ENCODE measurements at places on chromosomes 1 and 21.
A peak's percentile ranks its signal among the peaks of the same experiment; 100 is the strongest.

GRCh38 chr1:54871275-54872035, 15.5 kb downstream of the DHCR24 start:
- no peak for DNase-seq

- no peak for DNase-seq
Observed at GRCh38 chr1:9211291-9211811, 23.2 kb upstream of the H6PD start.

DNA sequence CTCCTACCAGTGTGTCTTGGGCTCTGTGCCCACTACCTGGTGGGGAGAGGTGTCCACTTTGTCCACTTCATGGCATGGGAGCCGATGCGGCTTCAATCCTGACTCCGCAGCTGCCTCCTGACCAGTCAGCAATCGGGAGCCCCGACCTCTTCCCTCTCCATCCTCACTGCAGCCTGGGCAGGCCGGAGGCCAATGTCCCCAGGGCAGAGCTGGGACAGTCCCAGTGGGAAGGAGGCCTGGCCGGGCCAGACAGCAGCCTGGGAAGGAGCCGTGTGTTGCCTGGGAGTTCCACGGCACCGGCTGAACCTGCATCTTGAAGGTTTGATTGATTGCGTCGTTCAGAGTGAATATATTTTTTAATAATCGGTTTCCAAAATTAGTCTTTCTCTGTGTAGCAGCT, 330.9 kb upstream of the VAMP3 start:
- no peak for DNase-seq

DNA sequence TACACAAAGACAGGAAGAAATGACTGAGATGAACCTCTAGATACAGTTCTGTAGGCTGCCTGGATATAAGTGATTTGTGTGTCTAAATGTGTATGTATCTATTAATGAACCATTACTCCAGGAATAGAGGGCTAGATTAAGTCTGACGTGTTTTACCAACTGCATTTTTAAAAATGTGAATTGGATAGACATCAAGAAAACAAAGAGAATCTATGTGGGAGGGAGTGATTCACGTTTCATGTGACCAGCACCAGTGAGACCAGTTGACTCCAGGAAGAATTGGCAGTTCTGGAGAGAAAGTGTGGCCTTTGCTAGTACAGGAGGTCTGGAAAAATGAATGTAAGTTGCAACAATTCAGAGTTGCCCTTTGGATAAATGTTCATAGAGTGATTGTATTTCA, 53.4 kb upstream of the RGS21 start:
- no peak for DNase-seq

- DNase-seq, result no peak
Observed at GRCh38 chr1:178966312-178966711, 59.4 kb upstream of the FAM20B start.

GRCh38 chr1:47450606-47451005, 12.8 kb downstream of the FOXD2 start:
- DNase-seq, result no peak

DNA sequence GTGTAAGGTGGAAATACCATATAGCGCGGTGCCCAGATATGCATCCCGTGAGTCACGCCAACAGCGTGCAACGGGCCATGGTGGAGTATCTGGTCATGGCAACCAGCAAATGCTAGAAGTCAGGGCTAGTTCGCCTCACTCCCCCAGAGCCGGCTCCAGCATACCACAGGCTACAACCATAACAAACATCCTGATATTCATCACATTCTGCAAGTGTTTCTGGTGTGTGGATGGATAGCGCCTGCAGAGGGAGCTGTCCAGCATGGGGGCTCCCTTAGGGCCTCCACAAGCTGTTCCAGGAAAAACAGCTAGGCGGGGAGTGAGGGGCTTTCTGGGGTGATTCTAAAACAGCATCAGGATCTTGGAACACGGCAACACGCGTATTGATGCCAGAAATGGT, 6.8 kb downstream of the C1orf198 start:
- no peak for DNase-seq

- no peak for DNase-seq
Observed at GRCh38 chr1:19011845-19012231, 55.4 kb upstream of the IFFO2 start.

DNA sequence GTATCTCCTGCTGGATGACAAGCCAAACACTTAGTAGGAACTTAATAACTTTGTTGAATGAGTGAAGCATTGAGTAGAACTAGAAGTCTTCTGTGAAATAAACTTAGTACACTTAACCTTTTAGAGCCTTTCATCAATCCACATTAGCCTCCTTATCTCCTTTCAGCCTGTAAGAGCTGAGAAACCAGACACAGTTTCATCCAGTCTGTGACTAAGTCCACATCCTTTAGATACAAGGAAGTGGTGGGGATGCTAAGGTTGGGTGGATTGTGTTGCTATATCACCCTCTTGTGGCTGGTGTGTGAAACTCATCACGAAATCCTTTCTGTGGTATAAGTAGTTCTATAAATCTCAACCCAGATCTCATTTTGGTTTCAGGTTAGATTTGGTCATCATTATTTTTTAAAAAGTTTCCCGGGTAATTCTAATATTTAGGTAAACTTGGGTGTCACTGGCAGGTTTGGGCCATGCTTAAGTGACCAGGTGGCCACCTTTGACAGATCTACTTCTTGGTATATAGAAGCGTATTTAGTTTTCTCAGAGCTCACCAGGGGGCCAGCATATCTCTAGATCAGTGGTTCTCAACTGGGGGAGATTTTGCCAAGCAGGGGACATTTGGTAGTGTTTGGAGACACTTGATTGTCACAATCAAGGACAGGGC, 27.8 kb upstream of the CD84 start:
- DNase-seq, result peak; percentile 22

DNA sequence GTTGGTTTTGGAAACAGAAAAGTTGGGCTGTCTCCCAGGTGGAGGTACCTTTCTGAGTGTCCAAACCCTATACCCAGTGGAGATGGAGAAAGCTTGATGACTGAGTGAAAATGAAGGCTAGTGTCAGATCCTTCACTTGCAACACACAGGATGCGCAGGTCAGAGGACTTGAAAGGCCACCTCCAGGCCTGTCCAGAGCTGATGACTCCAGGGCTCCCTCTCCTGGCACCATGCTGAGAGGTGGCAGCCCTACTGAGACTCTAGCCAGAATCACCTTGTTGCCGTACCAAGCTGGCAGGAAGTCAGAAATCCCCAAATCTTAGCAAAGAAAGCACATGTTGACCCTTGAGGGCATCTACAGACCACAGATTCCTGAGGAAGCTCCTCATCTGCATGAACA, 16.4 kb downstream of the KNCN start:
- no peak for DNase-seq

- DNase-seq, result no peak
Observed at GRCh38 chr1:40782371-40782956, 1.1 kb upstream of the KCNQ4 start.

GRCh38 chr1:15524021-15524282, at the start of gene CASP9:
Gene CASP9, minus strand, starts transcription at chr1:15524215. Its CDS starts 15 bp downstream, at chr1:15524200.
- DNase-seq, result no peak

DNA sequence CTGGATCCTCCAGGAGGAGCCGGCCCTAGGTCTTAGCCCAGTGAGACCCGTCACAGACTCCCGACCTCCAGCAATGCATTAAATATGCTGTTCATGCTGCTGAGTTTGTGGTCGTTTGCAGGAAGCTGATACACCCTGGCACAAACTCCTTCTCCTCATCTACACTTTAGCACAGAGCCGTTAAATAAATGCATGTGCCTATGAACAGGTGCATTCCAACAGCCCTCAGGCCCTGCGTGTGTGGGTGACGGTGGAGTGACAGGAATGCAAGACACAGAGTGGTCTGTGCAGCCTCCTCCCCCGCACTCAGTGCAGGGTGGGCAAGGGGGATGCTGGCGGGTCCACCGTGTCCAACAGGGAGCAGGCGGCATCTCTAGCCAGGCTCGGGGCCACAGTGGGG, 106.6 kb upstream of the TMPRSS2 start:
- no peak for DNase-seq

DNA sequence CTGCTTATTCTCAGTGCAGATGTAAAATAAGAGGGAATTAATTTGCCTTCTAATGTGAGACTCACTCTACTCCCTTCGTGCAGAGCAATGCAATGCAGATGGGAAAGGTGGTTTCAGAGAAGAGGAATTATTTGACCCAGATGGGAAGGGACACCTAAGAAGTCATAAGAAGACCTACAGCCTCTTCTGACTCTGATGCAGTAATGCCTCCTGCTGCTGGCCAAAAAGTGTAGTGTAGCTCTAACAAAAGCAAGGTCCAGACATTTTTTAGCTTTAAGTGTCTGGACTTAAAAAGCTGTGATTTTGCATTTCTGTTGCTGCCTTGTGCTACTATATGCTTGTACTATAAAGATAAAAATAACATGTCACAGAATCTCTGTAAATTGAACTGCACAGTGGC, 501.4 kb downstream of the TTLL7 start:
- DNase-seq, result no peak

GRCh38 chr1:203549309-203549708, 55.4 kb downstream of the OPTC start:
- no peak for DNase-seq

- no peak for DNase-seq
Observed at GRCh38 chr1:98405581-98406074, 255.9 kb upstream of the SNX7 start.

GRCh38 chr1:152613511-152613910, at the start of gene LCE3B:
Gene LCE3B, plus strand, starts transcription at chr1:152613811. Its CDS starts 0 bp downstream, at chr1:152613811.
- no peak for DNase-seq

GRCh38 chr1:9101510-9102146, 27.3 kb downstream of the GPR157 start:
- peak; percentile 28 for DNase-seq

DNA sequence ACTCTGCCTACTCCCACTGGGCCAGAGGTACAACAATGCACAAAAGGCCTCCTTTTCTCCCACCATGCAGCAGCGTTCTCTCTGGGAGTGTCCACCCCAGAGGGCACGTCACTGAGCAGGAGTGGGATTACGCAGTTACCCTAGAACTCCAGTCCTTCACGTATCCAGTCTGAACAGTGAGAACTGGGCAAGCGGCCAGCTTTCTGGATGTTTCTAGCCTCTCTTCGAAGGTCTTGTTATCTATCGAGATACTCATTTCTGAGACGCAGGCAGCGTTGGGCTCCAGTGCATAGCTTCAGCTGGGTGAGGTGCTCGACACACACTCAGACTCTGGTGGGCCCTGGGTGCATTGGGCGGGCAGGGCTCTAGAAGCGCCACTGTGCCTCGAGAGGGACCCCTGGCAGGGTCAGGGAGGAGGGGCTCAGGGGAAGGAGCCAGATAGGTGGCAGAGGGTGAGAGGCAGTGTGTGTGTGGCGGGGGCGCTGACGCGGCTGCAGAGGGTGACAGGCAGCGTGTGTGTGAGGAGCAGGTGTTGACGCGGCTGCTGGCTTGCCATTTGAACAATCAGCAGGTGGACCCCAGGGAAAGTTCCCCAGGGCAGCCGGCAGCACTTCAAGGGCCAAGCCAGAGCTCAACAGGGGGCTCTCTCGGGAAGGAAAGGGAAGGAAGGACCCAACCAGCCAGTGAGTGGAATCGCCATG, 27.9 kb downstream of the PRDM15 start:
- DNase-seq, result no peak

DNA sequence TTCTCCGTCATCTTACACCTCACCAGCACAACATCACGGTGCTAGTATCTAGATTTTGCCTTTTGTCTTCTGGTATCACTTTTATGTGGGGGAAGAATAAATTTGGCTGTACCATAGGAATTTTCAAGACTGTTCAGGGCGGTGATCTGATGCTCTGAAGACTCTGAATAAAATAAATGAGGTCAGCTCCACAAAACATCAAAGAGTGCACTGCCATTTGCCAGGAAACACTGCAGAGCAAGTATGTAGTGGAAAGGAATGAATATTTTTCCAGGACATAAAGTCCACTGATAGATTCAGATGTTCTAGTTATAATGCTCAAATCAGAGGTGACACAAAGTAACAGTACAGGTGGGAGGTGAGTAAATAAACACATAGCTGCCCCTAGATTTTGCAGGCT, 56.3 kb downstream of the ZP4 start:
- no peak for DNase-seq

GRCh38 chr1:33177996-33178540, 3.8 kb downstream of the TRIM62 start:
- DNase-seq, result no peak

GRCh38 chr1:4768553-4768952, 114.1 kb downstream of the AJAP1 start:
- no peak for DNase-seq

DNA sequence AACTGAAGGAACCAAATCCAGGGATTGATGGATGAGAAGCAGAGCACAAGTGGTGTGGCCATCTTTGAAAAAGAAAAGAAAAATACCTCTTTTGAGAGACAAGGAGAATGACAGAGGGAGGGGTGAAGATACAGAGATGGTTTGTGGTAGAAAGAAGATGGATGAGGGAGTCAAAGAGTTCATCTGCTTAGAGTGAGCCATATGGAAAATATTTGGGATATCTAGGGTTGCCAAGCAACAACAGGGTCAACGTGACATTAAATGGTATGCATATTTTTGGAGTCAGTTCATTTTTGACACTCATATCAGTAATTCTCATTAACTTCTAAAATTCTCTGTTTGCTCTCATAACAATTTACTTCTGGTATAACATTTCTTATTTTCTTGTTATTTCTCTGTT, 50.7 kb downstream of the MACF1 start:
- no peak for DNase-seq

- no peak for DNase-seq
Observed at GRCh38 chr1:14735841-14736240, 137.4 kb downstream of the KAZN start.

GRCh38 chr1:169933984-169934725, 40.5 kb upstream of the SCYL3 start:
- no peak for DNase-seq

DNA sequence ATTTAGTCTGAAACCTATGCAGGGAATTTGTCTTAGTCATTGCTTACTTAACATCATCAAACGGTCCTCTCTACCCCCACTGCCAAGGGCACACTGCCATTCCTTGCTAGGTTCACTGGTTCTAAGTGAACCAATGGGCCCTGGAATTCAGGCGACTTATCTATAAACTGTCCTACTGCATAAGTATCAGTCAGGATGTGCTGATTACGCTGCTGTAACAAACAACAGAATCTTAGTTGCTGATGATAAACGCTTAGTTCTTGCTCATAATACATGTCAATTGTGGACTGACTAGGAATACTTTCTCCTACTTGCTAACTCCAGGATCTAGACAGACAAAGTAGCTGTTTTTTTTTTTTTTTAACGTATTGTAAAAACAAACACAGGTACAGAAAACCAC, 136.1 kb downstream of the PRDM2 start:
- no peak for DNase-seq

GRCh38 chr1:184023171-184023570, 14.4 kb downstream of the COLGALT2 start:
- DNase-seq, result no peak

DNA sequence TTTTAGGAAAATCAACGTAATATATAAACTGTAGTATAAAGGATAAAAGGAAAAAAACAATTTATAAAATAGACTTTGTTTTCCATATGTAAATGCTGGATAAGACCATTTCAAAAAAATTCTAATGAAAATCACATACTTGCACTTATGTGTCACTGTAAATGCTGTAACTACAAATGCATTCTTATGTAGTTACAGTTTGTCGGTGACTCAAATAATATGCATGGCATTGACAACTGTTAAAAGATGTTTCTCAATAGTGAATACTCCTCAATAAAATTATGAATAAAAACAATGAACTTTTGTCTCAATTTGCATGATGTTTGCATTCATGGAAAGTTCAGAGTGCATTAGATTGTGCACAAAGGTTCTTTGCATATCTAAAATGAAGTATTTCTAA, 614.0 kb upstream of the CHRM3 start:
- DNase-seq, result no peak

GRCh38 chr1:94106716-94107115, 14.2 kb downstream of the ABCA4 start:
- DNase-seq, result no peak

- peak; percentile 22 for DNase-seq
Observed at GRCh38 chr1:203796236-203796605, 798 bp downstream of the ZBED6 start.

GRCh38 chr1:9822897-9823692, 670 bp downstream of the CLSTN1 start:
- no peak for DNase-seq
